ENCODE measurements at places on chromosomes 6 and 20.

DNA sequence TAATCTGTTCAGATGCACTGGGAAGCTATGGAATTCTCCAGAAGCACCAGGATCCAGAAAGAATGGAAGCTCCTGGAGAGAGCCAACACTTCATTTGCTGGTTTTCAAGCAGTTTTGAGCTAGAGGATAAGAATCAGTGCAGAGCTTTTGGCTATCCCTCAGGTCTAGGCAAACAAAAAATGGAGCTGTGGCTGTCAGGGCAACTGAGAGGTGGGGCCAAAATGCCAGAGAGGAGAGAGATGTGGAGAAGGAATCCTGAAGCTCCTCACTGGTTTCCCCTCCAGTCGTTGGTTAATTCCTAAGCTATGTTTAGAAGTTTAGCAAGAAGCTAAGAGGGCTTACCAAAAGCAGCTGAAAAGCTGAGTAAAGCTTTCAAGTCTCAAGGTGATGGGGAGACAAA, 294.2 kb upstream of the JARID2 start:
- no peak for DNase-seq

GRCh38 chr6:16374461-16375200, 136.2 kb downstream of the GMPR start:
- DNase-seq = no peak

GRCh38 chr6:5152460-5152859, 67.3 kb downstream of the PPP1R3G start:
- DNase-seq = no peak

DNA sequence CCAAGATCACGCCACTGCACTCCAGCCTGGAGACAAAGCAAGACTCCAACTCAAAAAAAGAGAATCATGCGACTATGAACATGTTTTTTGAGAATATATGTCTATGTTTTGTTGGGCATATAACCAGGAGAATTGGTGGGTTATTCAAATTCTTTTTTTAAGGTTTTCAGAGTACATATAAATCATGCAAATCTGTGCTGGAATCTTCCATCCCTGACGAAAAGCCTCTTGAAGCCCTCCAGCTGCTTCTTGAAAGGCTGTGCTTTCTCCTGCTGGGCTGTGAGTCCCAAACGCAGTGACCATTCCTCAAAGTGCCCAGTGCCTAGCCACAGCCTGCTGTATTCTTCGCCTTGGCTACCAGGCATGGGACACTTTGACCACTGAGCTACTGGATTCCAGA, 9.2 kb upstream of the RAB22A start:
- no peak for DNase-seq

- DNase-seq = no peak
Measured at GRCh38 chr6:136483906-136484305, 66.3 kb downstream of the MAP7 start.

GRCh38 chr20:36202891-36203338, 33.4 kb upstream of the AAR2 start:
- peak; percentile 50 for DNase-seq

DNA sequence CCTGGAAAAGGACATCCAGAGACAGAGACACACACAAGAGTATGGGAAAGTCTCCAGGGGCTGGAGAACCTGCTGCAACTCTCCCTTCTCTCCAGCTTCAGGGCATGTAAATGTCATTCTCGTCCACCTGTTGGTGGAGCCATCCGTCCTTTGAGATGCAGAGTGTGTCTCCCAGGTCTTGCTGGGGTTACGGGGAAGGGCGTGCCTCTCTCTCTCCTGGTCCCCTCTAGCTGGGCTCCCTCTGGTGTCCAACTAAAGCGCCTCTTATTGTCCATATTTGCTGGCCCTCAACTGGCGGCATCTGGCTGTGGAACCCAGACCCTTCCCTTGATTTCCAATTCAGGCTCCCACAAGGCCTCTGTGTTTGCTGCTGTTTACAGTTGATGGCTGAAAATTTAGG, 244.1 kb downstream of the BMP7 start:
- DNase-seq = no peak

DNA sequence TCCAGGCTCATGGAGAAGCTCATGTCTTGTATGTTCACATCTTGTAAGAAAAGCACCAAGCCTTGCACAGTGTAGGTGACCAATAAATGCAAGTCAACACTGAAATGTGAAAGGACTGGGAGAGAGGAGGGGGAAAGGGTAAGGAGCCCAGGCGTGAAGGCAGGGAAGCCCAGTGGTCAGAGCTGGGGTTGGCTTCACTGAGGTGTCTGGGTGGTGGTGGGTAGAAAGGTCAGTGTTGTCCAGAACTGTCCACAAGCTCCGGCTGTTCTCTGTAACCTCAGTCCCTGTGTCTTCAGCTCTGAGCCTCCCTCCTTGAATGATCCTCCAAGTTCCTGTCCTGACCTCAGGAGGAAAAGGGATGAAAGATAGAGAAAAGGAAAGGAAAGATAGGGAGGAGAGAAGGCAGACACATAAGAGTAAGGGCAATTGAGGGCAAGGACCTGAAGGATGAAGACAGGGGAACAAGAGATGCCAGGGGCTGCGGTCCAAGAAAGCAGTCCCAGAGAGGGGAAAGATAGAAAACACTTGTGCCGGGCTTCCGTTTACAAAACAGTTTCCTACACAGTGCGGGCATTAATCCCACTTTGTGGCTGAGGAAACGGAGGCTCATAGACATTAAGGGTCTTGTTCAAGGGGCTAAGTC, 2.4 kb upstream of the TNXB start:
- DNase-seq = no peak

DNA sequence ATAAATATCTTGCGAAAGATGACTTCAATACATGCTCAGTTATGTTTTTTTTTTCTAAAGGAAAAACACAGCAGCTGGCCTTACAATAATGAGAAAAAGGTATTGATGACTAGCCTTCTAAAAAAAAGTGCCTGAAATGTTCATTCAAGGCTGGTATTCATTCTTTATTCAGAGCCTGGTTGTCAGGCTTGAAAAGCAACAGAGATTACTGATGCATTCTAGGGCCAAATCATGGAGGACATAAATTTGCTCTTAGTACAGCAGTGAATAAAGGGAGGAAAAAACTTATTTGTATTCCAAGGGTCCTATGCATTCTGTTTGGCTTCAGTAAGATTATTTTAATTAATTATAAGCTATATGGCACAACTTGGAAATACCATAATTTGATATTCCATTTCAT, 83.5 kb downstream of the WASF1 start:
- DNase-seq = no peak

DNA sequence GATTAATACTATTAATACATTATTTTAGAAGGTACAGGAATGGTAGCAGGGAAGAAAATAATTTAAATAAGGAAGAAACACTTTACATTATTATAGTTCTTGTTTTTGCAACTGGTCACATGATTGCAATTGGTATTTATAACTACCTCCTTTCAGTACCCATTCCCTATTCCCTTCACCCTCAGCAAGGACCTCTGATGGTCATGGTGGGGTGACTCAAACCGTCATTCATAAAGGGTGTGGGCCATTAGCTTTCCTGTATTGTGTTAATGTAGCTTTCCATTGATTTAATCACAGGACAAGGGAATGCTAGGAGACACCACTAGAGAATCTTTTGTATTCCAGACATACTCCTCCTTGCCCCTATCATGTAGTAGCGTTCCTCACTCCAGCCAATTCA, 47.2 kb upstream of the TMEM244 start:
- no peak for DNase-seq

GRCh38 chr20:33251496-33251895, 15.7 kb downstream of the BPIFA1 start:
- no peak for DNase-seq

- DNase-seq = no peak
Measured at GRCh38 chr20:528923-529604, 14.5 kb downstream of the CSNK2A1 start.

- no peak for DNase-seq
Measured at GRCh38 chr6:7773914-7774313, 48.0 kb downstream of the BMP6 start.

- DNase-seq = peak; percentile 70
Measured at GRCh38 chr6:20403766-20404640, 2.3 kb downstream of the E2F3 start.

GRCh38 chr6:90003941-90004340, 109.7 kb downstream of the GJA10 start:
- no peak for DNase-seq

GRCh38 chr6:35453236-35453635, 1.1 kb downstream of the FANCE start:
- DNase-seq = no peak

DNA sequence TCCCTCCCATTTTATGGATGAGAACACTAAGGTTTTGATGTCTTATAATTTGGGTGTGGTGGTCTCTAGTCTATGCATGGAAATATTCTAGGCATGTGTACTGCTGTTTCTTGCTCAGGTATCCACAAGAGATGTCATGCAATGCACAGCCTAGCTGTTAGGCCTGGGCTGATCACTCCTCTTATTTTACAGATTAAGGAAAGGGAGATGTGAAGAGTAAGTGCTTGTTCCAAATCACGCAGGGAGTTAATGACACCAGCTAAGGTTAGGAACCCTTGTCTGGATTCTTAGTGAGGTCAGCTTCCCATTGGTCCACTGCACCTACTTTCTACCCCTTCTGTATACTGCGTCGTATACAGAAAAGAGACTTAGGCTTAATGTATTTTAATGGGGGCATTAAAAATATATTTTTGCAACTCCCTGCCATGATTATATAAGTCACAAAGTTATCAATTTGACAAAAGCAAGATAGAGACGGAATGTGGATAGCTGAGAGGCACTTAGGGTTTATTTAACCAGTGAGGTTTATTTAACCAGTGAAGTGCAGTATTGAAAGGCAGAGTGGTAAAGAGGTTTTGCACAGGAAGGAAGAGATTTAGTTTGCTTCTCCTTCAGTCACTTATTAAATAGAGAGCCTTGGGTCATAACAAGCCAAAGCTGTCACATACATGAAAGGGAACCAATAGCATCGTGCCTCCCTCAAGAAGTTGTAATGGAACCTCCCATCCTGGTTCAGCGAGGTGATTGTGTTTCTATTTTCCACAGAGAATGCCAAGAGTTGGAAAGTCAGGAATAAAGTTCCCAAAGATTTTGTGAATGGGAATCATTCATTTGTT, 95.0 kb upstream of the FAM184A start:
- DNase-seq = no peak

- DNase-seq = no peak
Measured at GRCh38 chr6:40378071-40378724, 209.0 kb downstream of the LRFN2 start.

DNA sequence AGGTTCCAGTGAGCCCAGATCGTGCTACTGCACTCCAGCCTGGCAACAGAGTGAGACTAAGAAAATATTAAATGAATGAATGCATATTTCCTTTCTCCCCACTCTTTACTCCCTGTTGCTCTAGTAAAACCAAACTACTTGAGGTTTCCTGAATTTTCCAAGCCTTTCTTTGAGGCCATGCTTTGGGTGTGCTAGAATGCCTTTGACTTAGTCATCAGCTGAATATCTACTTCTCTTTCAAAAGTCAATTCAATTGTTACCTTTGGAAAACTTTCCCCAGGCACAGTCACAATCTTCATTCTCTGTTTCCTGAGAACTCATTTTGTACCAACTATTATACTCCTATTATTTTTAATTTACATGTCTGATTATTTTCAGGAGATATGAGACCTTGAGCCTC, 27.5 kb upstream of the CEP85L start:
- no peak for DNase-seq

DNA sequence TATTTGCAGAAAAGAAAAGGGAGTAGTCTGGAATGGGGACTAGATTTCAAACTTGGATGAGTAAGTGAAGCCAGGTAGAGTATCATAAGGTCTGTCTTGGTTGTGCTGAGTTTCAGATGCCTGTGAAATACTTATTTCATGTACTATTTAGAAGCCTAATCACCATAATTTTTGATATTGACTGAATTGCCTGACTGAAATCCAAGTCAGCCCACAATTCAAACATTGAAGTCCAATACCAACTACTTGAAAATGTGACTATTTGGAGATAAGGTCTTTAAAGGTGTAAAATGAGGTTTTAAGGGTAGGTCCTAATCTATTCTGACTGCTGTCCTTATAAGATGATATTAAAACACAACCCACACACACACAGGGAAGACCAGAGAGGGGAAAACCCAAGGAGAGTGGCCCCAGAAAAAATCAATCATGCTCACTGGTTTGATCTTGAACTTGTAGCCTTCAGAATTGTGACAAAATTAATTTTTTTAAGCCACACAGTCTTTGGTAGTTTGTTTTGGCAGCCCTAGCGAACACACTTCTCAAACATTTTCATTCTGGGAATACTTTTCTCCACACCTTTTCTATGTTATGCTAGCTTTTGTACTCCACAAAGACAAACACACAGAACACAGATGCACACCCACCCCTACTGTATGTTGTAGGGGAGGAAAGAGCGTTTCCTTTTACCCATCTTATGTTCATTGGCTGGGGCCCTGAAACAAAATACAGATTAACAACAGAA, 126.3 kb downstream of the HFE start:
- no peak for DNase-seq

GRCh38 chr6:130787726-130788500, 39.3 kb upstream of the SMLR1 start:
- DNase-seq = no peak

- no peak for DNase-seq
Measured at GRCh38 chr6:12335131-12335527, 45.0 kb downstream of the EDN1 start.

DNA sequence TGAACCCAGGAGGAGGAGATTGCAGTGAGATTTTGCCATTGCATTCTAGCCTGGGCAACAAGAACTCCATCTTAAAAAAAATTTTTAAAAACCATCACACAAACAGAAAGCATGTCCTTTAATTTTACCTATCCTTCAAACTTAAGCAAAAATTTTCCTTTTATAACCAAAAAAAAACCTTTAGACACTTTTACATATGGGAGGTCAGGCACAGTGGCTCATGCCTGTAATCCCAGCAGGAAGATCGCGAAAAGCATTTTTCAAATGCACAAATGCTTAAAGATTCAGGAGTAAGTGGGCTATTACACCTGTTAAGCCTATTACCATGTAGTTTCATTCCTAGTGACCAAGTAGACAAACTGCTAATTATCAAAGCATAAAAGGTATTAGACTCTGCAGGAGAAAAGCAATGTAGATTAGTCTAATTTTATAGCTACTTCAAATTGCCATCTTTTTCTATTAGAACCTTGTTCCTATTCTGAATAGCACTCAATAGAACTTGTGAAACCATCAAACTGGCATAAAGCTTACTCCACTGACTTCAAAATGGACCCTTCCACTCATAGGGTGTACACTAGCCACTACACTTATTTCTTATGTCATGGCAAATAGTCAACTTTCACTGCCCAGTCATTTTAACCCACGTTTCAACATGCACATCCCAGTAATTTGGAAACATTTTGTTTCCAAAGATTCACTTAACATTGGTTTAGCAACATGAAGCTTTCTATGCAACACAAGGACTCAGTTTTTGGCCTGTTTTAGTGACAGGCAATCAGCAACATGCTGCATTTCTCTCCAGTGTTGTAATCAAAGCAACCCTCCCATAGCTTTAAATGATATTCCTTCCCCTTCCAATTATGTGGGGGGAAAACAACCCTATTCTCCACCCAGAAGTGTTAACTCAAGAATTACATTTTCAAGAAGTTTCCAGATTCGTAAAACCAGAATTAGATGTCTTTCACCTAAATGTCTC, 4.0 kb downstream of the EEF1A1 start:
- no peak for DNase-seq

GRCh38 chr6:166279393-166279679, 28.9 kb downstream of the PRR18 start:
- no peak for DNase-seq

- DNase-seq = no peak
Measured at GRCh38 chr6:81384921-81385320, 367.6 kb downstream of the TENT5A start.
